ENCODE measurements at places on chromosomes 7 and 10.

DNA sequence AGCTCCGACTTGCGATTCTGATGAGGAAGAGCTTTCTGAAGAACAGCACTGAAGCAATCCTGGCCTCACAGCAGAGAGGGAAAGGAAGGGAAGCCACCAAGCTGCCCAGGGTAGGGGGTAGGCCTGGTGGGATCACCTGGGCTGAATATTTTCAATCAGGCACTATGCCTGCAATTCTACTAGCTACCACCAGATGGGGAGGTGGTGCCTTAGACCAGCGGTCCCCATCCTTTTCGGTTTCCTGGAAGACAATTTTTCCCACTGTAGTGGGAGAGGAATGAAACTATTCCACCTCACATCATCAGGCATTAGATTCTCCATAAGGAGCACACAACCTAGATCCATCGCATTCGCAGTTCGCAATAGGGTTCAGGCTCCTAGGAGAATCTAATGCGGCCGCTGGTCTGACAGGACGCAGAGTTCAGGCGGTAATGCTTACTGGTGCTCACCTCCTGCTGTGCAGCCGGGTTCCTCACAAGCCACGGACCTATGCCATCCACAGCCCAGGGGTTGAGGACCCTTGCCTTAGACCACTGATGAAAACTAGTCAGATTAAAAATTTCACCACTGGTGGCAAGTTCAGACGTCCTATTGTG lies 2.7 kb downstream of the LRRC20 start:
- no peak for DNase-seq

GRCh38 chr7:42479816-42480633 lies 243.0 kb upstream of the GLI3 start:
- DNase-seq: no peak

- no peak for DNase-seq
Measured at GRCh38 chr7:119452401-119452800, 820.6 kb upstream of the KCND2 start.

GRCh38 chr10:10326116-10326515 lies 691.6 kb upstream of the CELF2 start:
- DNase-seq: no peak

DNA sequence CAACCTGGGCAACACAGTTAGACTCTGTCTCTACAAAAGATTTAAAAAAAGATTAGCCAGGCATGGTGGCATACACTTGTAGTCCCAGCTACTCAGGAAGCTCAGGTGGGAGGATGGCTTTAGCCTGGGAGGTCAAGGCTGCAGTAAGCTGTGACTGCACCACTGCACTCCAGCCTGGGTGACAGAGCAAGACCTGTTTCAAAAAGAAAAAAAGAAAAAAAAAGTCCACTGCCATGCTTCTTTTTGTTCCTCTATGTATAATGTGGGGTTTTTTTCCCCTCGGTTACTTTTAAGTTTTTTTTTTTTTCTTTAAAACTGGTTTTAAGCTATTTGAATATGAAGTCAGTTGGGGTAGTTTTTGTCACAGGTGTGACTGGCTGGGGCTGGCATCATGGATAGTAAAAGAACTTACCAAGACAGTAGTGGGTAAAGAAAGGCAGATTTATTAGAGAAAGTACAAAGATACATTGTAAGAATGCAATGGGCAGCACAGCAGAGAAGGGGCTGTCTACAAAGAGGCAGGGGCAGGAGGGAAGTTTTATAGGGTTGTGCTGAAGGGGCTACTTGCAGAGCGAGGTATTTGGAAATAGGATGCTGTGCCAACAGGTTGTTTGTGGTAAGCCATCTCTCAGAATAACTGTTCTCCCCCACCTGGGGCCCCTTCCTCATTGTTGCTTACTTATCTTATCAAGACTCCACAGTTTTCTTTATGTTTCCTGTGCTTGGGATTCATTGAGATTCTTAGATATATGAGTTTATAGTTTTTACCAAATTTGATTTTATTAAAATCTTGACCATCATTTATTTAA lies 177.3 kb downstream of the PHTF2 start:
- DNase-seq: no peak

DNA sequence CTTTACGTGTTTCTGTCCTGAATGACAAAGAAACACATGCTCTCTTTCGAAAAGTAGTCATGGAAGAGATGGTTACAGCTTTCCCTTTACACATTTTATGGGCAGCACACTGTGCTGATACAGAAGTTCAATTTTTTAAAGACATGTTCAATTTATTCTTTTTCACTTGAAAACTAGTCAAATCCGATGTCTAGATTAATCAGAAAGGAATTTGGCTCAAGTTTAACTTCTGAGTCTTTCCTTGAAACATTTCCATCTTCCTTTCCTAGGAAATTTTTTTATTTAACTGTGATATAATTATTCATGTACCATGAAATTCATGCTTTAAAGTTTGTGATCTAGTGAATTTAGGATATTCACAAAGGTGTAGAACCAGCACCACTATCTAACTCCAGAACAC lies 360.1 kb downstream of the TNS3 start:
- DNase-seq: no peak

DNA sequence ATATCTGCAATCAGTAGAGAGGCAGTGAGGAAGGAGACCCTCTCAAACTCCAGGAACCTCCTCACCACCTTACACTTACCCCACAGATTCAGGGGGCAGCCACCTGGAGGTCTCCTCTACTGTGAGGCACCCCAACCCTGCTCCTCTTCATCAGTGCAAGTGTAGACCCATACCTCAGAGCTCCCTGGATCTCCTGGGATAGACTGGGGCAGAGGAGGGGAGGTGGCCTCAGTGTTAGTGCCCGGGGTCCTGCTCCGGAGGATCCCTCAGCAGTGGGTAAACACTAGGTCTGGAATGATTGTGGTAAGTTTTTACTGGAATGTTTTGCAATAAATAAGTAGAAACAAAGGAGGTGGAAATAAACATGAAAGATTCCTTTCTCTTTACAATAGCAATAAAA lies 31.1 kb downstream of the ANTXRL start:
- no peak for DNase-seq

DNA sequence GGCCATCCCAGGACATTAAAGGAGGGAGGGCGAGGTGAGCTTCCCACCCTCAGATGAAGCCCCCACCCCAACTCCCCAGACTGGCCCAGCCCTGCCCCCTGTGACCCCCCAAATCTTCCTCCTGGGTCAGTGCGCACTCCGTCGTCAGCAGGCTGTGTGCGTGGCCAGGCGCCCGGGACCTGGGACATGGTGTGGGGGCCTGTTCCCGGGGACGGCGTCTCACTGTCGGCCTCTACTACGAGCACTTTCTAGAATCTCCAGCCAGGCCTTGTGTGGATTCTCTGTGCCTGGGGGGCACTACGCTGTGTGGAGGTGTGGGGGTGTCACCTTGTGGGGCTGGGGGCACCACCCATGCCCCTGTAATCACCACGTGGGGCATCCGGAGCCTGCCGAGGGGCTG lies 9.8 kb downstream of the PWWP2B start:
- DNase-seq: no peak

GRCh38 chr7:129222064-129222463 lies 2.8 kb upstream of the AHCYL2 start:
- no peak for DNase-seq

- DNase-seq: no peak
Measured at GRCh38 chr7:149329265-149329664, 67.3 kb downstream of the ZNF783 start.

DNA sequence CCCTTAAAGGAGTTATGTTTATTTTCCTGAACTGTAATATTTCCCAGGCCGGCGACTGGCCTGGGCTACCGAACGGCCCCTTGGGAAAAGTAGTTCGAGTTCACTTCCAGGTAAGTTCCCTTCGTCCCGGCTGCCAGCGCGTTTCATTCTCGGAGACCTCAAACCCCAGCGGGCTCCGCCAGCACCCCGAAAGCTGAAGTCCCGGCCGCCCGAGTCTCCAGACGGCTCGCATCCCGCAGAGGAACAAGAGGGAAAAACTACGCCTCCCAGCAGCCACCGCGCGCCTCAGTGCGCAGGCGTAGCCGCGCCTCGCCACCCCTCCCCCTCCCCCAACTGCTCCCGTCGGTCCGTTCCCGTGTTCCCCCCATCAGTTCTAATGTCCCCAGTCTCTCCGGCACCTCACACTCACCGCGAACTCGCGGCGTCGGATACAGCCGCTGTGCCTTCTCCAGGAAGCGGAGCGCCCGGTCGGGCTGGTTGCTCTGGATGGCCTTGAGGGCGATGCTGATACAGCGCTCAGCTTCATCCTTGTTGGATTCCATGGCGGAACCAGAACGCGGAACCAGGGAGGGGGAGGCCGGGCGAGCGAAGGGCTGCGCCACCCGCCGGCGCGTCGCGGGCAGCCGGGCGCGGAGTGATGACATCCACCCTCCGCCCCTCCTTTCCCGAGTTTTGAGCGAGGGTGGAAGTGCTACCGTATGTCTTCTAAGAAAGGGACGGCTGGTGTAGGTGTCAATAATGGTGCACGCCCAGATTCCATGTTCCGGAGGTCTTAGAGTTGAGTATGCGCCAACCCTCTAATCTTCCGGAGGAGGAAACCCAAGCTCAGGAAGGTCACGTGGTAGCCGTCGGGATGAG lies at the start of gene DNAJB12:
DNAJB12 (minus strand) TSS at position 564 of the 858 bp plus-strand sequence; CDS start at position 542, 22 bp downstream.
- peak; percentile 97 for DNase-seq

- no peak for DNase-seq
Measured at GRCh38 chr7:141421306-141421705, 129.9 kb upstream of the AGK start.

DNA sequence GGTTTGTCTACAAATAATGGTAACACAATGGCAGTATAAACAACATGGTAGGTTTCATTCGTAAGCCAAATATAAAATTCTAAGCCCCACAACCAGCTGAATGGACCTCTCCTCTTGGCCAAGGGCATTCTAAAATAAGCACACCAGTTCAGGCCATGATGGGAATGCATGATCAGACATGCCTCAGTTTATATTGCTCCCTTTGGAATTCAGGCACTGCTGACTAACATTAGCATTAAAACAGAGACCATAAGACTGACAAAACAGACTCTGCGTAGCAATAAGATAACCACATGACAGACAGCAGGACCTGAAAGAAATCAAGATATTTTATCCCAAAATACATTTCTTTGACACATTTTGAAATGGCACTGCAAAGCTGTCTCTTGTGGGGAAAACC lies 125.8 kb downstream of the FAM107B start:
- DNase-seq: no peak

GRCh38 chr7:1567049-1567771 lies 2.6 kb downstream of the PSMG3 start:
- peak; percentile 35 for DNase-seq

GRCh38 chr10:128854963-128855362 lies 612.1 kb upstream of the MGMT start:
- DNase-seq: peak; percentile 4

DNA sequence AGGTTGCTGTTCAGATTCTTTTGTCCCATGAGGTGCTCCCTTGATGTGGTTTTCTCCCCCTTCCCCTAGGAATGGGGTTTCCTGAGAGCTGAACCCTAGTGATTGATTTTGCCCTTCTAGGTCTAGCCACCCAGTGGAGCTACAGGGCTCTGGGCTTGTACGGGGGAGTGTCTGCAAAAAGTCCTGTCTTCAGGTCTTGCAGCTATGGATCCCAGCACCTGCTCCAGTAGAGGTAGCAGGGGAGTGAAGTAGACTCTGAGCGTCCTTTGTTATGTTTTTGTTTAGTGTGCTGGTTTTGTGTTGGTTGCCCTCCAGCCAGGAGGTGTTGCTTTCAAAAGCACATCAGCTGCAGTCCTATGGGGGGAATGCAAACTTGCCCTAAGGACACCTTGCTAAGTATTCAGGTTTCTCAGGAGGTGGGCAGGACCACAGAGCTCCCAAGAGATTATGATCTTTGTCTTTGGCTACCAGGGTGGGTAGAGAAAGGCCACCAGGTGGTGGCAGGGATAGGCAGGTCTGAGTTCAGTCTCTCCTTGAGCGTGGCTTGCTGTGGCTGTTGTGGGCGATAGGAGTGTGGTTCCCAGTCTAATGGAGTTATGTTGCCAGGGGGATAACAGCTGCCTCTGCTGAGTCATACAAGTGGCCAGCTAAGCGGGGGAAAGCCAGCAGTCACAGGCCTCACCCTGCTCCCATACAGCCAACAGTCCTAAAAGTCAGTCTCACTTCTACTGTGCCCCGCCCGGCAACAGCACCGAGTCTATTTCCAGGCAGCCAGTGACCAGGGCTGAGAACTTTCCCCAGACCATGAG lies 92.4 kb upstream of the JCAD start:
- DNase-seq: peak; percentile 95

- no peak for DNase-seq
Measured at GRCh38 chr10:132946-133898, 2.0 kb upstream of the ZMYND11 start.

GRCh38 chr10:126263006-126263676 lies 125.1 kb downstream of the ADAM12 start:
- no peak for DNase-seq

DNA sequence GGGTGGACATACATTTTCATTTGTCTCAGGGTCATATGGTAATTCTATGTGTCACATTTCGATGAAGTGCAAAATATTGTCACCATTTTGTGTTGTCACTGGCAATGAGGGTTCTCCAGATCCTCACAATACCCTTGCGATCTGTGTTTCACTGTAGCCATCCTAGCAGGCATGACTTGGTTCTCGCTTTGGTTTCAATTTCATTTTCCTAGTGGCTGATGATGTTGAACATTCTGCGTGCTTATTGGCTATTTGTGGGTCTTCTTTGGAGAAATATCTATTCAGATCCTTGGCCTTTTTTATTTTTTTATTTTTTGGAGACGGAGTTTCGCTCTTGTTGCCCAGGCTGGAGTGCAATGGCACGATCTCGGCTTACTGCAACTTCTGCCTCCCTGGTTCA lies 24.8 kb upstream of the MNX1 start:
- DNase-seq: no peak

DNA sequence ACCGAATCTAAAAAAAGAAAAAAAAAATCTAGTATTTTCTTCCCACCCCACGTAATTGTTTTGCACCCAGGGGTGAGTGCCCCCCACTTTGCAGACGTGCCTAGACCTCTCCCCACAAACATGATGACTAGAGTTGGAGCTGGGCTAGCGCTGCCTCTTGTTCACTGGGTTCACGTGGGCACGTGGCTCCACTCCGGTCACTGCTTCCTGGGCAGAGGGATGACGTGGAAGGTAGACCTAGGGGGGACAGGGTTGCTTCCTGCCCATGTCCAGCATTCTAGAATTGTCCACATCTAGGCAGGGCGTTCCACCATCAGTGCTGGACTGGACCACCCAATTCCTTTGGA lies 861 bp upstream of the LIMK1 start:
- DNase-seq: no peak

DNA sequence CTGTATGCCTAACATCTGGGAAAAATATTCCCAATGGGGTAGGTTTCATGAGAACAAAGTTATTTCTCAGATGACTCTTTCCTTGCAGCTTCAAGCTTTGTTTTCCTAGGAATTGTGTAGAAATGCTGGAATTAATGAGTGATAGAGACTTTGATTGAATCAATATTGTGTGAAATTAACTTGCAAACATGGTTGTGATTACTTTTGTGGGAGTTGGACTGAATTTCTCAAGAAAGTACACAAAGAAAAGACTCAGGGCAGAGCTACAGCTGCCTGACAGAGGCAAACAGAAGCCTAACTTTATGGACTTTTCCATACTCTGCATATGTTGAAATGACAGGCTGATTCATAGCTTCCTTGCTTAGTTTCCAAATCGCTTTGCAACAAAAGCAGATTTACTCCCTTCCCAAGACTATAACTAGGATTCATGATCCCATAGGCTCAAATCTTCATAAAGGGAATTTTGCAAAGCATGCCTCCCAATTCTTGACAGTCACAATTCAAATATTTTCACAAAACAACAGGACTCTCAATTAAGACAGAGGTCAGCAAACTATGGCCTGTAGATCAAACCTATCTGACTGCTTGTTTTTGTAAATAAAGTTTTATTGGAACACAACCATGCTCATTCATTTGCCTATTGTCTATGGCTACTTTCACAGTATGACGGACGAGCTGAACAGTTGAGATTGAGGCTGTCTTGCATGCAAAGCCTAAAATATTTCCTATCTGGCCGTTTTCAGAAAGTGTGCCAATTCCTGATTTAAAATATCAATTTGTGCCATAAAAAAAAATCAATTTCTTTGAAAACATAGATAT lies 27.6 kb downstream of the NRP1 start:
- DNase-seq: no peak
